ENCODE measurements at places on chromosomes 1 and 21.

- DNase-seq, result no peak
Observed at GRCh38 chr1:77143529-77144121, 75.6 kb downstream of the PIGK start.

- DNase-seq, result no peak
Observed at GRCh38 chr21:39180429-39181019, 2.7 kb downstream of the PSMG1 start.

- DNase-seq, result no peak
Observed at GRCh38 chr1:91819038-91819788, 66.7 kb downstream of the TGFBR3 start.

- no peak for DNase-seq
Observed at GRCh38 chr1:236681219-236681618, 5.1 kb upstream of the ACTN2 start.

- peak; percentile 85 for DNase-seq
Observed at GRCh38 chr1:9717193-9718005, 65.9 kb downstream of the PIK3CD start.

DNA sequence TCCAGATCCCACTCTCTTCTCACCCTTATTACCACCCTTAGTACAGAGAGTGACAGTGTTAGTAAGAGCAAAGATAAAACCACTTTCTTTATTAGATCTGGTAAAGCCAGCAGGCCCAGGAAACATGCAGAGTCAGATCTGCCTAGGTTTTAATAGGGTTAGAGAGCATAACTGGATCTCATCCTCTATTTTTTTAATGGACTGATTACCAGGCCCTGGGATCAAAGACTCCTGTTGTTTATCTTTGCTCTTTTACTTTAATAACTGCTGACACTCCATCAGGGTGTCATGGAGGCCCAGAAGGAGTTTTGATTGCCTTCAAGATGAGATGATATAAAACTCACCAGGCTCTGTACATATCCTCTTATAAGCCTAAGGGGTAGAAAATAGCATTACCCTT, 45.3 kb upstream of the RGS5 start:
- no peak for DNase-seq

GRCh38 chr1:35790670-35791069, 17.1 kb upstream of the AGO4 start:
- no peak for DNase-seq

DNA sequence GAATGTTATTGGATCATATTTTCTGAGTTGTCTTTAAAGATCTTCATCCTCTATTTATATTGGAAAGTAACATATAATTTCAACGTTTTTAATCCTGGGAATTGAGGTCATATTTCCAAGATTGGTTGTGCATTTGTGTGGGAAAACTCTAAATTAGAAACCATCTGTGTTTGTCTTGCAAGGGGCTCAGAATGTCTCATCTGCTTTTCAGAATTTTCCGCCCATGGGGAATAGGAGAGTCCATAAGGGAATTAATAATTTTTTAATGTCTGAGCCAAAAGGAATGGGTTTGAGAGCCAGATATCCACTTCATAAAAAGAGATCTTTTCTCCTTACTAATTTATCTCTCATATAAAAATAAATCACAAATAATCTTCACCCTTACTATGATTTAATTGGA, 84.8 kb upstream of the MAP1LC3C start:
- no peak for DNase-seq

GRCh38 chr21:40253112-40253511, 385.9 kb downstream of the PCP4 start:
- no peak for DNase-seq

GRCh38 chr1:154906621-154907081, 29.9 kb downstream of the PMVK start:
- DNase-seq, result no peak

DNA sequence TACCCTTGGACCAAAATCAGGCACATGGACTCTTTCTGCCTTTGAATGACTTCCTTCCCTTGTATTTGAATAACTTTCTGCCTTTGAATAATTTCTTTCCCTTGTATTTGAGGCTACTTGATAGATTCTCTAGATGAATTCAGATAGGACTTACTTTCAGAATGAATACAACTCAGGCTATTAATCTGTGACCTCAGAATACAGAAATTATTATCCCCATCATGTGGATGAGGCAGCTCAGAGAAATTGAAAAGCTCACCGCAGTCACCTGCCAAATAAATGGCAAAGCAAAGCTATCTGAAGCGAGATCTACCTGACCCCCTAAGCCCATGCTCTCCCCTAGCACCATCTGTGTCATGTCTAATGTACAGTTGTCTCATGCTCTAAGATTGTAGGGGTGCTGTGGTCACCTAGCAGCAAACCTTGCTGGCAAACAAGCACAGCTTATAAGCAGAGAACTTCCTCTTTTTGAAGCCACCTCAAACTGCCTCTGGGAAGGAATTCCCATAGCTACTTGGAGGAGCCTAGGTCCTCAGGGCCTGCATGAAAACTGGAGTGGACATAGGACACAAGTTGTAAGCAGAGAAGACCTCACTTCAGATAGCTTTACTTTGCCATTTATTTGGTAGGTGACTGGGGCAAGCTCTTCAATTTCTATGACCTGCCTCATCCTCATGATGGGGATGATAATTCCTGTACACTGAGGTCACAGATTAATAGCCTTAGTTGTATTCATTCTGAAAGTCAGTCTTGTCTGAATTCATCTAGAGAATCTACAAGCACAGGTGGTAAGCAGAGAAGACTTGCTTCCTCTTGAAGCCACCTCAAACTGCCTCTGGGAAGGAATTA, 66.1 kb downstream of the FASLG start:
- DNase-seq, result no peak

GRCh38 chr1:235253219-235253962, 74.6 kb downstream of the ARID4B start:
- DNase-seq, result peak; percentile 59

GRCh38 chr1:48039088-48040054, 42.2 kb upstream of the TRABD2B start:
- no peak for DNase-seq

DNA sequence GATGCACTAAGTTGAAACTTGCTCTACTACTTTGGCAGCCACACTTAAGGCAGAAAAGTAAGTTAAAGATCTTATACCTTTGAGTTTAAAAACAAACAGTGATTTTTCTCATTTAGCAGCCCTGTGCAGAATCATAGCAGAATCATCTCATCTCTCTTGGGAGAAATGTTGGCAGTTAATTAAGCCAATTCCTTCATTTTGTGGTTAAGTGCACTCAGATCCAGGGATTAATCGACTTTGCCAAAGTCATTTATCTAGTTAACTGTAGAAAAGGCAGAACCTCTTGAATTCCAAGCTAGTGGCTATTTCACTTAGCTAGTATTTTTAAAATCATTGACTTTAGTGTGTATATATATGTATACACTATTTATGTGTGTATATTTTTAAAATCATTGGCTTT, 125.0 kb downstream of the GPR52 start:
- DNase-seq, result no peak

GRCh38 chr1:22910986-22911651, 61.5 kb downstream of the LACTBL1 start:
- no peak for DNase-seq

DNA sequence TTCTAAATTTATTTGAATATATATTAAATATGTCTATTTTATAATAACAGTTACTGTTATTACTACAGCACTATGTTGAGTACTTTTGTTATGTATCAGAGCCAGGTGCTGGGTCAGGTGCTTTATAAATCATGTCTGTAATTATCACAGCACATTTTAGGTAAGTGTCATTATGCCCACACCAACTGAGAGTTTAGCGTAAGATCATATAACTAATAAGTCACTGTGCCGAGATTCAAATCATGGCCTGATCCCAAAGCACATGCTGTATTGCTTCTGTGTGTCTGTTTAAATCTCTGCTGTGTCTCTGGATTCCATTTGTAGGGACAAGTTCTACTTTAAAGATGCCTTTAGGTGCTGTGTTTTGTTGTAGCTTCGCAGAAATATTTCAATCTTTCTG, 1.9 kb downstream of the GPSM2 start:
- no peak for DNase-seq

DNA sequence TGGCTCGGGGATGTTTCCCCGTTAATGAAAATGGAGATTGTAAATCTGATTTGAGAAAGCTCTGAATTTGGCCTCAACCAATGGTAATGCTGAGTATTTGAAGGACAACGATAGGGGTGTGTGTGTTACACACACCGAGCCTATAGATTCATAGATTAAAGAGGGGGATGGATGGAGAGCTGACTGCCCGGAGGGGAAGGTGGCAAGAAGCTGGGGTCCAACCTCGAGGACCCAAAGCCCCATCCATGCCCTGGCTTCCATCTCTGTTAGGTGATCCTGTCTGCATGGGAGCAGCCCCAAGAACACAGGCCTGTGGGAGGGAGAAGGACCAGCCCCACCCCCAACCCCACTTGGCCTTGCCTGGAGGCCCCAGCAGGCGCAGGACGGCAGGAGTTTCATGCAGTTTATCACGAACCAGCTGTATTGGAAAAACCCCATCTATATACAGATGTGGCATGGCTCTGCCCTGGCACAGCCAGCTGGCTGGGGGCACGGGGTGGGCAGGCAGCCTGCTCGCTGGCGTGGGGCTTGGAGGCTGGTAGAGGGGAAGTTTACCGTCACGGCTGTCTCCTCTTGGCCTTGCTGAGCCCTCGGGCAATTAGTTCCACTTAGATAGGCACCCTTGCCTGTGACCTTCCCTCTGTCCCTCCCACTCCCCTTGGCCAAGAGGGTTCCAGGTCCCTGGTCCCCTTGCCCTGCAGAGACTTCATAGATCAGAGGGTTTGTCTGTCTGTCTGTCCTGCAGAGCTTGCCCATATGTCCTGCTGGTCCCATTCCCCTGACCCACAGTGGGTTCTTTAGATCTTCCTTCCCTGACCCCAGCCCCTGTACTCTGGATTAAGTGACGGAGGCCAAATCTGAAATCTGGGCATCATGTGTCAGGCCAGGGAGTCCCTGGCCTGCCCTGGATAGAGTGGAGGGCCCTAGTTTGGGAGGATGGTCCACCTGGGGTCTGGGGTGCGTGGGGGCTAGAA, 3.0 kb downstream of the HSPB7 start:
- peak; percentile 25 for DNase-seq

GRCh38 chr1:210898473-210898872, 235.5 kb downstream of the KCNH1 start:
- DNase-seq, result no peak

DNA sequence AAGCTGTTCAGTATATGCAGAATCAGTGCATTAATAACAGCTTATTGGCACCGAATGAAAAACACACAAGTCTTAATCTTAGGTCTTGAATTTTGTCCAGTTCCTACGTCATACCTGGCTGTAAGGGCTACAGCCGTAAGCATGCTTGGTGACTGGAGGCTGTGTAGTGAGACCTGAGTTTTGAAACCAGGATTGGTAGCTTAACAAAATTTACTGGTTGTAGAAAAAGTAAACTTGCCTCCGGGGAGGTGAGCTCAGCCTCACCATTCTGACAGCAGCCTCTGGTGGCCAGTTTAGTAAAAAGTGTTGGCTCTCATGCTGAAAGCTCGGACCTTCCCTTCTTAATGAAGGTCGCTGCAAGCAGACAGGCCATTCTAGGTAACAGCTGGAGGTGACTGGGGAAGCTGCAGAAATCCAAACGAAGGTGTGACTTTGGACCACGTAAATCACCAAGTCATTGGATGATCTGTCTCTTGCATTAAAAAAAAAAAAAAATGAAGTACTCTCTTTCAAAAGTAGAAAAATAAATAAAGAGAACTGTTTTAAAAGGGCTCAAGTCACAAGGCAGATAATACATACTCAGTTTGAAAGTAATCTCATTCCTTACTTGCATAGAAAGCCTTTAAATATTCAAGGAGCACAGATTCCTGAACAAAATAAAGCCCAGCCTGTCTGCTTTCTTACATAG, 48.9 kb downstream of the HLCS start:
- DNase-seq, result no peak

GRCh38 chr21:36913247-36914169, 53.0 kb downstream of the HLCS start:
- DNase-seq, result no peak

- no peak for DNase-seq
Observed at GRCh38 chr1:167798952-167799351, 77.2 kb downstream of the MPZL1 start.

GRCh38 chr1:224724566-224724965, 108.4 kb downstream of the CNIH3 start:
- no peak for DNase-seq

DNA sequence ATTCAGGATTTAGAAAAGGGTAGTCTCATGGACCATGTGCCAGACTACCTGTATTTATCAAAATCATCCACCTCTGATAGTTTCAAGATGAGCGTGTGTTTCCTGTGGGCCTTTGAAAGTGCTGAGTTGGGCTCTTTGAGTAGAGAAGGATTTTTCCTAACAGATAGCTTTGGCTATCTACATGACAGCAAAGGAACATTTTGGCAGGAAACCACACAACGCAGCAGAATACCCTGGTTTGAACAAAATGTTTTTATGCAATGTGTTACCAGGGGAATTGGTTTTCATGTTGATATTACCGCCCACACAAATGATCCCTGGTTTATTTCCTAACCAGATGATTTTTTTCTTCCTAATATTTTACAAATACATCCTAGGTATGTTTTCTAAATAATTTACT, 431.4 kb downstream of the NEGR1 start:
- DNase-seq, result no peak

- DNase-seq, result peak; percentile 18
Observed at GRCh38 chr1:184941735-184942134, 32.6 kb downstream of the NIBAN1 start.

DNA sequence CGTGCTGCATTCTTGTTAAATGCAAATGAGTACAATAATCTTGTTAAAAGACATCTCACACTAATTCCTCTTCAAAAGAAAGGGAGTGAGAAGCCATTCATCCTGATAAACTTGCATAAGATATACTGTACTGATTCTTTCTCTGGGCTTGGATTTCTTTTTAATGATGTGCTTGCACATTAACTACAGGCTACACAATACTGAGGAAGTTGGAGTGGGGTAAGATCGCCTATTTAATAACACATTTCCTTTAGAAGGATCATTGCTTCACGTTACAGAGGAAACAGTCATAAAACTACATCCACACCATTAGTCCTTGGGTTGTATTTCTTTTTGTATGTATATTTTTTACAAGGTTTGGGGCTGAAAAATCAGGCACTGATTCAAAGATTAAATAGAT, 36.6 kb downstream of the NRIP1 start:
- DNase-seq, result no peak

- no peak for DNase-seq
Observed at GRCh38 chr1:111417755-111418154, 9.8 kb downstream of the OVGP1 start.

DNA sequence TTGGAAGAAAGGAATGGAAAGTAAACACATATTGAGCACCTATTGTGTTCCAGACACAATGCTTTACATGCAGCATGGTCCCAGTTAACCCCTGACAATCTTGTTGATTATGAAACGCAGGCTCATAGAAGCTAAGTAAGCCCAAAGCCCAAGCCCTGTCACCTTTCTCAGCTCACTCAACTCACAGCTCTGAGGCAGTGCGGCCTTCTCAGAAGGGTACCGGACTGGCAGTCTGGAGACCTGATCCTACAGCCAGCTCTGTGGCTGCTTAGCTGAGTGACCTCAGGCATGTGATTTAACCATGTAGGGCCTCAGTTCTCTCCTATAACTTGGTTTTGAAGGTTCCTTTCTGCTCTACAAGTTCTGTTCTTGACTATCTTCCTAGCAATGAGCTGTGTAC, 464 bp upstream of the RNASEL start:
- DNase-seq, result no peak

GRCh38 chr1:214632091-214632490, 29.1 kb downstream of the CENPF start:
- no peak for DNase-seq

All from stimulated activated naive CD8-positive, alpha-beta T cell treated with anti-CD3 and anti-CD28 coated beads, Interleukin-15, Interleukin-2, amounts not matched to agents 100 U/mL and 50 U/mL, for 24 hours (primary cell).